ENCODE measurements at places on chromosomes 5 and 9.

DNA sequence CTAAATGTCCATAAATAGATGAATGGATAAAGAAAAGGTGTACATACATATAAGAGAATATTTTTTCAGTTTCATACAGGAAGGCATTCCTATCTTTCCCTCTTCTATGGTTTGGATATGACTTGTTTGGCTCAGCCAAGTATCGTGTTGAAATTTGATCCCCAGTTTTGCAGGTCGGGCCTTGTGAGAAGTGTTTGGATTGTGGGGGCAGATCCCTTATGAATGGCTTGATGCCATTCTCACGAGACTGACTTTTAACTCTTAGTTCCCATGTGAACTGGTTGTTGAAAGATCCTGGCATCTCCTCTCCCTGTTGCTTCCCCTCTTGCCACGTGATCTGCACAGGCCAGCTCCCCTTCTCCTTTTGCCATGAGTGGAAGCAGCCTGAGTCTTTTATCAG, 421.1 kb upstream of the FTMT start:
- DNase-seq, result no peak

- no peak for DNase-seq
These were observed 157.8 kb downstream of the MED10 start for GRCh38 chr5:6220346-6221088.

DNA sequence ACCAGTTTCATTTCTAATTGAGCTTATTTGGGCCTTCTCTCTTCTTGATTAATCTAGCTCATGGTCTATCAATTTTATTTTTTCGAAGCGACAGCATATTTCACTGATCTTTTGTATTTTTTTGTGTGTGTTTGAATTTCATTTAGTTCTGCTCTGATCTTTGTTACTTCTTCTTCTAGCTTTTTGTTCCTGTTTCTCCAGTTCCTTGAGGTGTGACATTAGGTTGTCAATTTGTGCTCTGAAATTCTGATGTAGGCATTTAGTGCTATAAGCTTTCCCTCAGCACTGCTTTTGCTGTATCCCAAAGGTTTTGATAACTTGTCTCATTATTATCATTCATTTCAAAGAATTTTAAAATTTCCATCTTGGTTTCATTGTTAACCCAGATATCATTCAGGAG, 67.3 kb downstream of the STRBP start:
- DNase-seq, result no peak

GRCh38 chr5:36056422-36056821, 10.3 kb downstream of the UGT3A2 start:
- DNase-seq, result no peak

- no peak for DNase-seq
These were observed 9.1 kb downstream of the PIK3R1 start for GRCh38 chr5:68224509-68225187.

GRCh38 chr5:125171641-125172040, 425.2 kb upstream of the ZNF608 start:
- DNase-seq, result no peak

DNA sequence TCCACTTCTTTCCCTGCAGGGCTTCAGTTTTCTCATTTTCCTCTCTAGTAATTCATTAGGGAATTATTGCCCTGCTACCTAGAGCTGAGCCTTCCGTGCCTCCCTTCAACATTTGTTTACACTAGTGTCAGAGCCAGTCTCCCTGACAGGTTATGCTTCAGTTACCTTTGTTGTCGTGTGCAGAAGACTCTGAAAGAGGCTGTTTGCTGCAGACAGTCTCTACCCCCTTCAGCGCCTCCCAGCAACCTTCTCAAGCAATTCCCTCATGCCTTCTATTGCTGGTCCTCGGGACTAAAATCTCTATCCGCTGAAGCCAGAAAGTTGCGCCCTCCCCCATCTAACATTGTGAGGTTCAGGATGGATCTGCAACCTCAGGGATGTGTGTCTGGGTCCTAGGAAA, 12.8 kb downstream of the RALGPS1 start:
- no peak for DNase-seq

- no peak for DNase-seq
These were observed 13.4 kb downstream of the SLIT3 start for GRCh38 chr5:169287529-169287928.

- DNase-seq, result no peak
These were observed 50.7 kb downstream of the COL15A1 start for GRCh38 chr9:98994172-98995058.

- no peak for DNase-seq
These were observed 548 bp downstream of the CDC14B start for GRCh38 chr9:96619124-96619465.

DNA sequence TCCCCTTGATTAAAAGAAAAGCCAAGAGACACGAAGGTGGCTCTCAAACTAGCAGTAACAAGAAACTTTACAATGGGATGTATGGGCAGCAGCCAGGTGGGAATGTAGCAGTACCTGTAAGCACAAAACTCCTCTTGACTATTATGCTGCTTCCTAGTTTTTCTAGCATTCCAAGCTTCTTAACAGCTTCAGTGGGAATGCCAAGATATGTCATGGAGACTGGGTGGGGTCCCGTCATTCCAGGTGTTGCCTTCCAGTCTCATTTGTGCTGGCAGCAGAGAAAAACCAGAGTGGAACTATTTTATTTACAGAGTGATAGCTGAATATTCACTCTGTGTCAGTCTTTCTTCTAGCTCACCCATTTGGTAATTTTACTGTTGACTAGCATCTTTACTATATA, 236.6 kb downstream of the ARL15 start:
- no peak for DNase-seq

GRCh38 chr5:170552621-170553115, 48.8 kb downstream of the KCNIP1 start:
- DNase-seq, result peak; percentile 81

DNA sequence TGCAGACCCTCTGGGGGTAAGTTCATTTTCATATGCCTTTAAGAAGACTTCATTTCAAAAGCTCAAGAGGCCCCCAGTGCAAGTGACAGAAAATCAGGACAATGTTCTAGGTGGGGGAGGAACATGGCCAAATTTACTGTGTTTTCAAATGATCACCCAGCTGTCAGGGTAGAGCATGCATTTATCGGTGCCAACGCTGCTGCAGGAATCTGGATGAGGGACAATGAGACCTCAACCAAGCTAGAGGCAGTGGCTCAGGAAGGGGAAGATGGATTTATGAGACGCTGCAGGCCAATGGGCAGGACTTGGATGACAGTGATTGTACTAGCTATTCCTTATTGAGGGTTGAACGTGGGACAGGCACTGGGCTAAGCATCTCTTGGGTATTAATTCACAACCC, 278.4 kb downstream of the ASTN2 start:
- no peak for DNase-seq

DNA sequence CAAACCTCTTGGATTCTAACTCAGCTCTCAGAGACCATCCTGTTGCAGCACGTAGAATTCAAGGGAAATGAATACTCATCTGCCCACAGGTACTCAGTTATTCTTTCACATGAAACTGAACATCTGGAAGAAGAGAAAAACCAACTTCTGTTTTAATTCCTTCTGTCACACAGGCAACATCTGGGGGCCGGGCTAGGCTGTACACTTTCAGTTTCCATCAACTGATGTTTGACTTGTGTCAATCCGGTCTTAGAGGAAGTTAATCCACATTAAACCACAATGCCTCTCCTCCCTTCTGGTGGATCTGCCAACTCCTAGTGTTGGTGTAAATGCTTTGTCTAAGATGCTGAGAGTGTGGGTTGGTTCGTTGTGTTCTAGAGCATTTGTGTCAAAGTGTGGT, 17.6 kb downstream of the DMRT3 start:
- no peak for DNase-seq

- DNase-seq, result no peak
These were observed 17.4 kb downstream of the FYB1 start for GRCh38 chr5:39201781-39202596.

DNA sequence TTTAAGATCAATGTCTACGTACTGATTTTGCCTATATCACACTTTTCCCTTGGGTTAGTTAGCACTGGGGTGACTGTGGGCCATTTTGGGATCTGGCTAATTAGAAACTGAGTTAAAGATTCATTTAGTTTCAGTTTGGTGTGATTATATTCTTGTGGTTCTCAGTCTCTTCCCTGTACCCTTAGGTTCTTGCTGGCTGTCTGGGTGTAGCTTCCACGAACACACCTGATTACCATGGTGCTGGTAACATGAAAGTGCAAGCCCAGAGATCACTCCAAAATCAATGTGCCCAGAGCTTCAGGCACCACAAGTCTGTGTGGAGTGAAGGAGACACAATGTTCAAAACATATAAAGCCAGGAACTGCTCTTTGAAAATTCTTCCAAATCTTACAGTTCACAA, 248.1 kb downstream of the PDE4D start:
- no peak for DNase-seq

DNA sequence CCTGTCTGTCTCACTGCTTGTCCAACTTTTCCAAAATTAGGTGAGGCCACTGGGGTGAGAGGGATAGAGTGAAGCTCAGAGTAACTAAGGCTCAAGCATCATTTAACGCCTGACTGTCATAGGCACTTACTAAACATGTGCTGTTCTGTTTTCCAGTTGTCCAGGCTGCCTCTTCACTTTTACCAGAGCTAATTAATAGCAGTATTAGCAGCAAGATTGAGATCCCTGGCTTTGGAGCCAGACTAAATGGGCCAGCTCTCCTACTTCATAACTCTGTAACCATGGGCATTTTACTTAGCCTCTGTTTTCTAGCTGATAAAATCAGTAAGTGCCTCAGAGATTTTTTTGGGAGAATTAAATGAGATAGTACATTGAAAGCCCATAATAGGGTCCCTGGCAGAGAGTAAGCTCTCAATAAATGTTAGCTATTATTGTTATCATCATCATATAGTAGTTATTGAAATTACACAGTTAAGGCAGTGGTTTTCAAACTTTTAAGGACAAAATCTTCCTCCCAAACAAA, 146.2 kb upstream of the LHFPL2 start:
- DNase-seq, result no peak

GRCh38 chr5:121752149-121752548, 99.5 kb upstream of the FTMT start:
- DNase-seq, result no peak

DNA sequence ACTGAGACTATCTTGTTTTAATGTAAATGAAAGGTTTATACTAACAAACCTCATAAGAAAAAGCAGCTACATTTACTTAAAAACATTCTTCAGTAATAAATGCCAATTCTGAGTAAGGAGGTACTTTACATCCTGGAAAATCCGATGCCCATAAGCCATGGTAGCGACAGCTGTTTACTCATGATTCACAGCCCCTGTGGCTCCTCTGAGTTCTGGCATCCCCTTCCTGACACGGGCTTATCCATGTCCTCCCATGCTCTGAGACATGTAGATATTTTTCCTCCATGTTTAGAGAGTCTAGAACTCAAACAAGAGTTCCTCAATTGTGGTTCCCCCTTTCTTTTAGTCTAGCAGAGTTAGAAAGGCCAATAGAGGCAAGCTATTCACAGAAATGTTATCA, 63.1 kb upstream of the DEPDC1B start:
- no peak for DNase-seq

DNA sequence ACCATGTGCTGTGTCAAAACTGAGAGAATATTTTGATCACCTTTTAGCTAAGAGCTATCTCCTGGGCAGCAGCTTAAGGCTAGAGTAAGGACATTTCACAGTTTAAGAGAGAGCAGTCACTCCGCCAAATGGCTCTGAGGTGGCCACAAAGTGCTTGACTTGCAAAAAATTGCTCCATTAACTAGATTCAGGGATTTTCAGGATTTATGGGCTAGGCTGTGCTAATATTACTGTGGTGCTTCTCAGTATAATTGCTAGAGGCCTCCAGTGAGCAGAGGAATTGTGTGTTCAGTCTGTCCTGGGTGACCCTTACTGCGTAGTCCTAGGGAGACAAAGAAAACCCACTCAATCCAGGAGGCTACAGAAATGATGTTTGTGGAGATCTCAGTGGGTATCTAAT, 65.2 kb downstream of the PALM2AKAP2 start:
- no peak for DNase-seq

- DNase-seq, result no peak
These were observed 14.7 kb upstream of the LHX2 start for GRCh38 chr9:123996731-123997421.

DNA sequence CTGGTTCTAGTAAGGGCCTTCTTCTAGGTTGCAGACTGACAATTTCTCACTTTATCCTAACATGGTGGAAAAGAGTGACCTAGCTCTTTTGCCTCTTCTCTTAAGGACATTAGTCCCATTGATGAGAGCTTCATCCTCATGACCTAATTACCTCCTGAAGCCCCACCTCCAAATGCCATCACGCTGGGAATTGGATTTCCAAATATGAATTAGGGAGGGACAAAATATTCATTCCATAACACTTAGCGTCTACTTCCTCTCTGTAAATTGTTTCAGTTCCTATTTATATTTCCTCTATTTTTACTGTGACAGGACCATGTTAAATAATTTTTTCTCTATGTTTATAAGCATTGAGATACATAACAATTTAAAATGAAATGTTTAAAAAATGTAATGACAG, 408.8 kb downstream of the CDH10 start:
- DNase-seq, result no peak

DNA sequence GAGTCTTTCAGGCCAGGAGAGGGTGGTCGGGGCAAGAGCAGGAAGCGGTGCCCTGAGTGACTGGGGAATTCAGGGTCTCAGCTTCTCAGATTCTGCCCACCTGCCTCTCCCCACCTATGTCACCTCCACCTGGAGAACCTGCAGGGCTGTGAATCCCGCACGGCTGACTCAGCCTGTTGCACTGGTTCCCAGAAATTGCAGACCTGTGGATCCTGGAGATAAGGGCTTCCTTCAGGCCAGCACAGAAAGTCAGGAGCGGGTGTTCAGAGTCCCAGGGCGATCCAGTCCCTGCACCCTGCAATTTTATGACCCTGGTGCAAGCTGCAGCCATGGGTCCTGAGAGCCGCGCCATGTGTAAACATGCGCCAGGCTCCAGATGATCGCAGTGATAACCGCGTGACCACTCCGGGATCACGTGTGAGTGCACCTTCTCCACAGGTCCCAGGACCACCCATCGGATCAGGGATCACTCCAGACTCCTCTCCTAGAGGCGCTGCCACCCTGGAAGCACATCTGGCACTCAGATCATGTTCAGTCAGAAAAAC, 17.8 kb downstream of the IRX4 start:
- no peak for DNase-seq

DNA sequence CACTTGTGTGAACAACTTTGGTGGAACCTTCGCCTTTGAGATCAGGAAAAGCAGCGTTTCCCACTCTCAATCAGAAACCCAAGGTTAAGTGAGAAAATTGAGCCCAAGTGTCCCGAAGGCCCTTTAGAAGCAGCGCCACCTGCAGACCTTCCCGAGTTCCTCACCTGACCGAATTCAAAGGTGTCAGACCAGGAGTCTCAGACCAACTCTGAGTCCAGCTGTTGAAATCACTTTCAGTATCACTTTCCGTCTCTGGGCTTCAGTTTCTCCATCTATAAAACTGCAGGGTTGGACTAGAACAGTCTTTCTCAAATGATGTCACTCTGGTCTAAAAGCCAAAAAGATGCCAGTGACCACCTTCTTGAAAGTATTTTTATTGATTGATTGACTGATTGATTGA, 31.7 kb upstream of the GRHPR start:
- no peak for DNase-seq

GRCh38 chr5:45795458-45795857, 99.3 kb upstream of the HCN1 start:
- no peak for DNase-seq

GRCh38 chr9:137797206-137798120, 80.1 kb upstream of the CACNA1B start:
- no peak for DNase-seq

- DNase-seq, result peak; percentile 36
These were observed at the start of gene CKMT2 for GRCh38 chr5:81233080-81233634. CKMT2 (plus strand) TSS chr5:81233322; CDS start chr5:81251133, 17,811 bp downstream.

- no peak for DNase-seq
These were observed 171.9 kb downstream of the GAPVD1 start for GRCh38 chr9:125433461-125434011.

All from right renal cortex interstitium (tissue), 3 donors.